ENCODE measurements at places on chromosomes 5 and 9. TPM values are rescaled to one million over a fixed set of nuclear protein-coding genes. Genes with fewer than 3 reads are reported as not detected.
A peak's percentile ranks its signal among the peaks of the same experiment; 100 is the strongest.

DNA sequence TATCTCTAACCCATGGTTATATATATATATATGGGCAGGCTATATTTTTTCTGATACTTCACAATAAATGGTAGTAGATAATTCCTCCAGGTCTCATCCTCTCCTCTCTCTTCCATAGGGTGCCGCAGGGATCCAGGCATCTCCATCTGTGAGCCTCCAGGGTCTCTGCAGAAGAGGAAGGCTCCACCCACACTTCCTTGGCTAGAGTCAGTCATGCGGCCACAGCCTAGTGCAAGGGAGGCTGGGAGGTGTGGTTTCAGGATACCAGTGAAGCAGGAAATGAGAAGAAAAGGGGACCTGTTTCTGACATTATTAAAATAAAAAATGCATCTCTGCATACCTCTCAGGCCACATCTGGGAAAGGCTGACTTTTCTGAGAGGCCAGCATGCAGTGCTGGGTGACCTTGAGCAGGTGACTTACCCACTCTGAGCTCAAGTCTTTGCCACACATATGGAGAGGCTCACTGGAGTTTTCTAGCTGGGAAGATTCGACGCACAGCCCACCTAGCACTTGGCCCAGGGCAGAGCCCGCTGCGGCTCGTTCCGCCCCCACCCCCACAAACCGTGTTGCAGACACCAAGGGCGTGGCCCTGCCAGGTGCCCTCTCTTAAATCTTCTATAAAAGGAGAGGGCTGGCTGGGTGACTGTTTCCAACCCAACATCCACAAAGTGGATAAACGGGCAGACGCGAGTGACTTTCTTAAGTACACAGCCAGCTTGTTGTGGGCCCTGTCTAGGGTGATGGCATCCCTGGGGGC, 47.9 kb downstream of the OLFM1 start:
- no peak for DNase-seq

DNA sequence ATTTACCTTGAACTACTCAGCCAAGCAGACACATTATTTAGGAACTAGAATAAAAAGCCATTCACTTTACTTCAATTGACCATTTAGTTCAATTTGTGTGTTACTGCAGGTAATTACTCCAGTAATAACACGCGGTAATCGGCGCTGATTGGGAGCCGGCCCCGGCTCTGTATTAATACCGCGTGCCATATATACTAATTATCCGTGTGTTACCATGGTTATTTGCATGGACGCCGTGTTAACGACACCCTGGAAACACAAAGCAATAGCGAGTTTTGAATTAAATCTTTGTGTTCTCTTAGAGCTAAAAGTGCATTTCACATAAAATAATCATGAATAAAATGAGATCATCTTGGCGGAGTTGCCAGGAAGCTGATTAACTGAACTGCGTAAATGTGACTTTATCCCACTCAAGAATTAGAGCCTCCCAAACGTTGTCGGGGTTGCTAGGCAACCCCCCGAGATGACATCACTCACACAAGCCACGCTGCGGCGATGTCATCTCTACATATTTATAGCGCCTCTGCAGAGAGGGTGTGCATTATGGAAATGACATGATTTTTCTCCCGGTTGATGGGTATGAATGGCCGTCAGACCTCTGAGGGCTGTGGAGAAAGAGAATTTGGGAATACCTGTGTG, 41.4 kb upstream of the RNU6ATAC start:
- DNase-seq: no peak

GRCh38 chr5:11013793-11014192, 252.8 kb upstream of the DAP start:
- no peak for DNase-seq

DNA sequence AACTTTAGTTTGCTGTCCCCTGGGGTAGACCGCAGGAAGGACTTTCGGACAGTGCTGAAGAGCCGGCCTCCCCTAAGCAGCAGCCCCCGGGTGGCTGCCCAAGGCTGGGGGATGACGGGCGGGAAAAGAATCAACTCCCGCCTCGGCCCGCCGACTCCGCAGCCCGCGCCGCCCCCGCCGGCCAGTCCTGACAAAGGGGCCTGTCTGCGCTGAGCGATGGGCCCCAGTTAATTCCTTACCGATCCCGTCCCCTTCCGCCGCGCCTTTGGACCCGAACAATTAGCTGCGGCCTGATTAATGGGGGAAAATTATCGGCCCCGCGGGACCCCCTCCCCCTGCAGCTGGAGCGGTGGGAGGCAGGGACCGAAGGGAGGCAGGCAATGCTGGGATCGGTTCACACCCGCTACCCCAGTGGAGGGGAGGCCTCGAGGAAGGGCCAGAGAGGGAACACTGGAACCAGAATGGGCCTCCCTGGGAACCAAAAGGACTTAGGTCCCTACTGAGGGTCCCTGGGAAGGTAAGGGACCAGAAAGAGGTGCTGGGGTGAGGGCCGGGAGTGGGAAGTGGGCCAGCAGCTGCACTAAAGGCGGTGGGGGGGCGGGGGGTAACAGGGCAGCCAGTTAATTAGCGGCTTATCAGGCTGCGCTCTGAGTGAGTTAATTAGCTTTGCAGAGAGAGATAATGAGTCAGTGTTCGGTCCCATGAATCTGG, 4.2 kb downstream of the ARID3C start:
- DNase-seq: no peak

- no peak for DNase-seq
Measured at GRCh38 chr9:68710111-68710471, 5.1 kb downstream of the PIP5K1B start.

GRCh38 chr9:84404095-84404686, 63.6 kb upstream of the SLC28A3 start:
- no peak for DNase-seq

DNA sequence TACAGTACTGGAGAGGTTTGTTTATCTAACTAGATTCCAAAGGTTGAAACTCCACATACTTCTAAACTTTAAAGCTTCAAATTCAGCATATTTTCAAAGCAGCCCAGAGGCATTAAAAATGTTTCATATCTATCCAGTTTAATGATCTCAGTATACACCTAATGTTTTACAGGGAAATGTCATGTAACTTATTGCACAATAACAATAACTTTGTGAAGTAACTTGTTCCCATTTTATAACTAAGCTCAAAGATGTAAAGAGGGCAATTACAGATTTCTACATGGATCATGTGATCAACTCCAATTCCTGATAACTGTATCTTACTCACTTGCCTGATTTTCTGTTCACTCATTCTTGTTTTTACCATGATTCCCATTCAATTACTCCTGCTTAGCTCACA, 610.0 kb downstream of the TAF11L14 start:
- DNase-seq: no peak

DNA sequence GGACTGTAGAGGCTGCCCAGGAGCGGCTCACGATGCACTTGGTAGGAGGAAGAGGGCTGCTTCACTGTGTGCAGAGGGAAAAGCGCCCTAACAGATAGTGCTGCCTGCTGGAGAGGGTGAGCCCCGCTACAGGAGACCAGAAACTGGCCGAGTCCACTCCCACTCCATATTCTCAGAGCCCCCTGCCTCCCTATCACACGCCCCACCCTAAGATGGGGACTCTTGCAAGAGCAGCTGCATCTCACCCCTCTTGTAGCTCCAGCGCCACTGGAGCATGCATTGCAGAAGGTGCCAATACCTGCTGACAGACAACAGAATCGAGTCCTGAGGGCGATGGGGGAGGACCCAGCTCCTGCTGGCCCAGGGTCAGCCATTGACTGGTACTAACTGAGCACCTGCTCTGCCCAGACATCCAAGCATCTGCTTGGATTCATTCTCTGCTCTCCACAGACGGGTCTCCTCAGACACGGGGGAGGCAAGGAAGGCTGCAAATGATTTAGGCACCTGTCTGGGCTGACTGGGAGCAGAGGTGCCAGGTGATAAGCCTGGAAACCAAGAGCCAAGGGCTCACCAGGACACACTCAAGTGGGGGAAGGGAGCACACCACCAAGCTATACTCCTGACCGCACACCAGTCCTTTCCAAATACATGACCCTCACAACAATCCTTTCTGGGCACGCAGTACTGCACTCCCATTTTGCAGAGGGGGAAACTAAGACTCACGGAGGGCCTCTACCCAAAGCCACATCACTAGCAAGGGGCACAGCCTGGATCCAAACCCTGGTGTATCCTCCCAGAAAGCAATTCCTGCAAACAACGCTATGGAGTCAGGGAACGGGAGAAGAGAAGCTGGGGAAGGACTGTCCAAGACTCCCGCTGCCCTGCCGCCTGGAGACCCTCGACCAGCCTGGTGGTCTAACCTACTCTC, 1.6 kb downstream of the BICD2 start:
- no peak for DNase-seq

- no peak for DNase-seq
Measured at GRCh38 chr5:139105621-139106071, 92.5 kb downstream of the SIL1 start.

DNA sequence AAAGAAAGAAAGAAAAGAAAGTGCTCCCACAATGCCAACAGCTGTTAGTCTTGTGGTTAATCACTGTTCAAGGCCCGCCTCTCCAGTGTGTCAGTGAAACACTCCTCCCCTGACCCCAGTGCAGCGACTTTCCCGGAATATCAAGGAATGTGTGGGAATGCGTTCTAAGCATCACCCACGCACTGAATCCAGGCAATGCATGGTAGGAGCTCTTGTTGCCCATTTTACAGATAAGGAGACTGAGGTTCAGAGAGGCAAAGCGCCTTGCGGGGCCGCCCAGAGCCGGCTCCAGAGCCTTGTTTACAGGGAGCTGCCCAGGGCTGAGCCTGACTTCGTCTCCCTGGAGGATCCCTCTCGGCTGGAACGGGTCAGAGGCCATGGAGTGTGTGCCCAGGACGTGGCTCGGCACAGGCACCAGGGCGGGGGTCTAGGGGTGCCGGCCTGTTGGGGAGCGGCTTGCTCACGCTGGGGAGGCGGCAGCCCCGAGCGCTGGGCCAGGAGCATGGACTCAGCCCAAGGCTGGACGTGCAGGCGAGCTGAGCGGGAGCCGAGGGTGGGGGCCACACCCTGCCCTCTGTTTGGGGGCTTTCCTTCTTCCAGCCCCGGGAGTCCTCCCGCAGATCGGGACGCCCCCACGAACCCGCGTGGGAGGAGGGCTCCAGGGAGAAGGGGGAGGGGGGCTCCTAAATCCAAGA, 823 bp downstream of the ST6GALNAC6 start:
- no peak for DNase-seq

DNA sequence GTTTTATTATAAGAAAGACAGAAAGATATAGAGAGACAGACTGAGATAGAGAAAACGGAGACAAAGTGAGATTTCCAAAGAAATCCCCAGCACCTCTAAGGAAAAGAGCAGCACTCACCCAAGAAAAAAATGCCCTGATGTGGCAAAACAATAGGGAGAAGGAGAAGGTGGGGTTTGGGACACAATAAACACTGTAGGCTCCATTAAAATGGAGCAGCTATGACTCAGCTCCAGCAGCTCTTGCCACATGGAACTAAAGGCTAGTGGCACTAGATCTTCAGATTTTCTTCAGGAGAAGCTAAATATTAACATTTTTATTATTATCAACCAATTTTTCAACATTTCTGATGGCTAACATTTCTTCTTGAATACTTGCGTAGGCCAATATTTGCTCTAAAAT, 321.8 kb downstream of the TRIM32 start:
- no peak for DNase-seq

- DNase-seq: no peak
Measured at GRCh38 chr5:91928754-91929521, 545.8 kb upstream of the ARRDC3 start.

DNA sequence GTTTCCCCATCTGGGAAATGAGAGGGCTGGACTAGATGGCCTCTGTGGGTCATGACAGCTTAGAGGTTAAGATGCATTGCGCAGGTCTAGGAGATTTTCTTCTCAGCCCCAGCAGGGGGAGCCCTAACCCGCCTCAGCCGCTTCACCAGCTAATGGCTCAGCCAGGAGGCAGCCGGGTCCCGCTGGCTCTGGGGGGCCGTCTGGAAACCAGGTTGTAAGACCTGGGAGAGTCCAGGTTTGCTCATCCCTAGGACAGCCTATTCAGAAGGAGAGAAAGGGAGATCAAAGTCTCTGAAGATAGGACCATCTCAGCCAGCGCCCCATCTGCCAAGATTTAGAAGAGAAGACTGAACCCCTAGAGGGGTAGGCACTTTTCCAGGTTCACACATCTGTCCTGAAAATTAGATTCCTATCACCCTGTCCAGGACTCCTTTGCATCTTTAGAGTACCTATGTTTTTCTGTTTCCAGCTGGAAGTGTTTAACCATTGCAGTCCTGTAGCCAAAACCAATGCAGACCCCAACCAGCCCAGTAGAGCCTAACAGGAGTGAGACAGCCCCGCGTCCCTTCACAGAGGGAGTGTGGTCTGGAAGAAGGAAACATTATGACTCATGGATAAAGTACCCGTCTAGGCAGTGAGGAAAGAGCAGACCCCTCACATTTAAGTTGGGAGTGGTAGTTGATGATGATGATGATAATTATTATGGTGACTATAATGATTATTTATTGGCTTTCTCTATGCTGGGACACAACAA, 27.5 kb downstream of the SPARC start:
- peak; percentile 39 for DNase-seq

- DNase-seq: no peak
Measured at GRCh38 chr5:69113851-69114250, 20.0 kb downstream of the SLC30A5 start.

DNA sequence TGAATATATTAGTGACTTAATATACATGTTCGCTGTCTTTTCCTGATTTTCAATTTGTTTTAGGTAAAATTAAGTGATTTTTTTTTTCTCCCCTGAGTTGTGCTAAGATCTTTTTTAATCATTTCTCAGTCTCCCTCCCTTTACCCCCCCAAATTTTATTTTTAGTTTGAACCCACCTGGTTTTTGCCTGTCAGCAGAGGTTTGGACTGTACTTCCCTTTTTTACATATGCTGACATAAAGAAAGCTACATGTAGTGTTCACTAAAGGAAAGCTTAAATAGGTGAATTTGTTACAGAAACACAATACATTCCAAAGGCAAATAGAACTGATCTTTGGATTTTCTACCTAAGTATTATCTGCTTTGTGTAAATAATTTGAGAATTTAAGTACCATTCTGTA, 82.2 kb downstream of the IPO11 start:
- DNase-seq: no peak

- DNase-seq: no peak
Measured at GRCh38 chr5:72452515-72453245, 54.5 kb downstream of the ZNF366 start.

Gene ECM2
- 0.08 TPM for total RNA-seq

Gene BNC2
- total RNA-seq: 0.40 TPM

Gene ERCC6L2
- total RNA-seq: 27.1 TPM

Gene ZNF883
- total RNA-seq: not detected

Gene SPARC
- total RNA-seq: 89.7 TPM

Gene ENHO
- not detected for total RNA-seq

Gene PCDHB10
- total RNA-seq: not detected

Gene GM2A
- 95.6 TPM for total RNA-seq

Gene TEX48
- total RNA-seq: not detected

Gene C7
- total RNA-seq: 0.90 TPM

Gene MSX2
- not detected for total RNA-seq

Gene ANKRD34B
- total RNA-seq: not detected

Gene KLHL3
- 11.7 TPM for total RNA-seq

Gene LCN10
- total RNA-seq: 0.21 TPM

Gene OTP
- total RNA-seq: 8.4 TPM

Gene GABBR2
- 1.4 TPM for total RNA-seq

Gene TCERG1
- total RNA-seq: 91.5 TPM

All from GM12878 (cell line).